H54 (cell line): ENCODE measurements at places on chromosomes 6 and 20.

GRCh38 chr6:43853066-43853650, 83.1 kb downstream of the VEGFA start:
- DNase-seq: no peak

- DNase-seq: no peak
These were observed 37.7 kb upstream of the PRSS16 start for GRCh38 chr6:27209659-27210269.

GRCh38 chr6:19562468-19562867, 274.7 kb upstream of the ID4 start:
- no peak for DNase-seq

DNA sequence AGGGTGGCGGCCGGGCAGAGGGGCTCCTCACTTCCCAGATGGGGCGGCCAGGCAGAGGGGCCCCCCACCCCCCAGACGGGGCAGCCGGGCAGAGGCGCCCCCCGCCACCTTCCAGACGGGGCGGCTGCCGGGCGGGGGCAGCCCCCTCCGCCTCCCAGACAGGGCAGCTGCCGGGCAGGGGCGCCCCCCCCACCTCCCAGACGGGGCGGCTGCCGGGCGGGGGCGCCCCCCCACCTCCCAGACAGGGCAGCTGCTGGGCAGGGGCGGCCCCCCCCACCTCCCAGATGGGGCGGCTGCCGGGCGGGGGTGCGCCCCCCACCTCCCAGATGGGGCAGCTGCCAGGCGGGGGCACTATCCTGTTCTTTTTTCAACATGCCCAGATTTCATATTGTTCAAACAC, 78.2 kb upstream of the DST start:
- DNase-seq: no peak

DNA sequence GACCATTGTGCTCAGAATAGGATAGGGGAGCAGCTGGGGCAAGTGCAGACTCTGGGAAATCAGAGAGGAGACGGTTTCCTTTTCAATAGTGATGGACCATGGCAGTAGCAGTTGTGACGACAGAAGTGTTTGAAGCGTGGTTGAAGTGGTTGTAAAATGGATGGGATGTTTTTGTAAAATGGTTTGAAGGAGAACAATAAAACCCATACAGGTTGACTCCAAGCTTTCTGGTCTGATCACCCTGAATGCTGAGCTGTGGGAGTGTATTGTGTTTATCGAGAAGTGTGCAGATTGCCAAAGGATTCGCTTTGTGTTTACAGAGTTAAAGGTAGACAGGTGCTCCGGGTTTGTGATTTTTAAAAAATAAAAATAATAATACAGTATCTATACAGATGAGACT, 255.2 kb upstream of the SULF2 start:
- no peak for DNase-seq

DNA sequence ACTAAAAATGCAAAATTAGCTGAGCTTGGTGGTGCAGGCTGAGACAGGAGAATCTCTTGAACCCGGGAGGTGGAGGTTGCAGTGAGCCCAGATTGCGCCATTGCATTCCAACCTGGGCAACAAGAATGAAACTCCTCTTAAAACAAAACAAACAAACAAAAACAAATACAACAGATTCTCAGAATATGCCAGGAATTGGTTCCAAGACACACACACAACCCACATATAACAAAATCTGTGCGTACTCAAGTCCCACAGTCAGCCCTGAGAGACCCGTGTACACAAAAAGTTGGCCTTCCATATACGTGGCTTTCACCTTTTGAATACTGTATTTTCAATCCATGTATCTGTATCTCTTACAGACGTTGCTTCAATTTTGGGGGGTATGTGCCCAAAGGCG, 98.9 kb upstream of the MARCKS start:
- no peak for DNase-seq

- no peak for DNase-seq
These were observed 159.4 kb upstream of the CITED2 start for GRCh38 chr6:139533573-139534471.

- DNase-seq: no peak
These were observed 36.6 kb downstream of the NSFL1C start for GRCh38 chr20:1430004-1430451.

DNA sequence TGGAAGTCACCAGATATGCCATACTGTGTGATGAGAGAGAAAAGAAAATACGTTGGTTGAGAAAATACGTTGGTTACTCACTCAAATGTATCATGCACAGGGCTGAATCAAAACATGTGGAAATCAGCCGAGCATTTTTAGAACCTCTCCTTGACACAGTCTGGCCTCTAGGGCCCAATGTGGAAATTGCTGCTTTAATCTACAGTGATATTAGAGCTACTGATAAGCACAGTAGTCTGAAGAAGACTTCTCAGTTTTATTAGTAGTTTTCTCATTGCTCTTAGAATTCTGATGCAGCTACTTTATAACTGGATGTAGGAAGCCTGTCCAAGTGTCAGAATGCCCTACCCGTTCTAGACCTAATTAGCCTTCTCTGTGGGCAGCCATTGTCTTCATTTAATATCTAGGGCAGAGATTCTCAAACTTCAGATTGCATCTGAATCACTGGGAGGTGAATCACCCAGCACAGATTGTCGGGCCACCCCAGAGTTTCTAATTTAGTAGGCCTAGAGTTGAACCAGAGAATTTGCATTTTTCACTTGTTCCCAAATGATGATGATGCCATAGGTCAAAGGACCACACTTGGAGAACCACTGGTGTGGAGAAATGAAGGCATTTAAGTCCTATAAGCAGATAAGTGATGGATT, 229.1 kb downstream of the PLCB1 start:
- DNase-seq: no peak

GRCh38 chr6:166450167-166450873, 67.6 kb upstream of the MPC1 start:
- no peak for DNase-seq

DNA sequence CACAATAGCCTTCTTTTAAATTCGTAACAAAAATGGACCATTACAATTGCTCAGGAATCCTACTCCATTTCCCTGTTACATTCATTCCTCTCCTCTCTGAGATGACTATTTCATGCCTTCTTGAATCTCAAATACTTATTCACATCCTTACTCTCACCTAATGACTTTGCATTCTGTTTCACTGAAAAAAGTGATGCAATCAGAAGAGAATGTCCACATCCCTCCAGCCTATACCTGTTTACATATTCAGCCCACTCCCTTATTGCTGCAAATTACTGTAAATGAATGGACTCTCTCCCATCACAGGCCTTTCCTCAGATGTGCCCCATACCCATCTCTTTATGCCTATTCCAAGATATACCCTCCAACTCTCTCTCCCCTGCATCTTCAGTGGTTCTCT, 8.6 kb downstream of the TAAR1 start:
- no peak for DNase-seq

DNA sequence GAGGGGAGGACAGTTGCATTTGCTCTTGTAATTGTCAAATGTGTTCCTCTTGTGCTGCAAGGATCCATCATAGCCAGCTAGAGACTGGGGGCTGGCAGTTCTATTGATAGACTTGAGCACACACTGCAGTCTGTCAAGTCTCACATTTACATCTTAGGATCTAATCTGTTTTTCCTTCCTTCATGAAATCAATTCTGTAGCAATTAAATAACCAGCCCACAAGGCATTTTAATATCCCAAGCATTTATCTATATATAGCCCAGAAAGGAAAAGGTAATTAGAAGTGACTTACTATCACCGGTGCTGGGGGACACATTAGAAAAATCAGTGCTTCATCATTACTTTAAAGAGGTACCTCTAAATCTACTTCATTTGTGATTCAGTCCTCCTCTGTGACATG, 143.0 kb upstream of the STXBP5 start:
- no peak for DNase-seq

DNA sequence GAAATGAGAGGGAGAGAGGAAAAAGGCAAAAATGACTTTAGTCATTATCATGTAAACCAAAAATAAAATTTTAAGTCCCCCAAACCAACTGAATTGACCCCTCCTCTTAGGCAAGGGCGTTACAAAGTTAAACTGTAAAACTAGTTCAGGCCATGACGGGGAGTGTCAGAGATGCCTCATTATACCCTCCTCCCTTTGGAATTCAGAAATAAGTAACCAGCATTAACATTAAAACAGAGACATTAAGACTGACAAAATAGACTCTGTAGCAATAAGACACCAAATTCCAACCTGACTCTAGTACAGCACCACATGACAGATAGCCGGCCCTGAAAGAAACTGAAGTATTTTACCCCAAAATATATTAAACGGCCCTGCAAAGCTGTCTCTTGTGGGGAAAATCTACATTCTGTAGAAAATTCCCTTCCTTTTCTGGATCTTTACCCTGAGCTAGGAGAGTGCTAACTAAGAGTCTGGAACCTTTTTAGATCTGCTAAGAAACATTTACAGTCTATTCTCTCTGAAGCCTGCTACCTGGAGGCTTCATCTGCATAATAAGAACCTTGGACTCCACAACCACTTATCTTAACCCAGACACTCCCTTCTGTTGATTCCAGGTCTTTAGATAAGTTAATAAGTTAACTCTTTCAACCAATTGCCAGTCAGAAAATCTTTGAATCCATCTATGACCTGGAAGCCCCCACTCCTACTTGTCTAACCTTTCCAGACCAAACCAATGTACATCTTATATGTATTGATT, 150.7 kb downstream of the PKHD1 start:
- DNase-seq: no peak

- no peak for DNase-seq
These were observed 41.8 kb upstream of the TINAG start for GRCh38 chr6:54266400-54266923.

- no peak for DNase-seq
These were observed 265.0 kb downstream of the TENT5A start for GRCh38 chr6:81487489-81487888.

DNA sequence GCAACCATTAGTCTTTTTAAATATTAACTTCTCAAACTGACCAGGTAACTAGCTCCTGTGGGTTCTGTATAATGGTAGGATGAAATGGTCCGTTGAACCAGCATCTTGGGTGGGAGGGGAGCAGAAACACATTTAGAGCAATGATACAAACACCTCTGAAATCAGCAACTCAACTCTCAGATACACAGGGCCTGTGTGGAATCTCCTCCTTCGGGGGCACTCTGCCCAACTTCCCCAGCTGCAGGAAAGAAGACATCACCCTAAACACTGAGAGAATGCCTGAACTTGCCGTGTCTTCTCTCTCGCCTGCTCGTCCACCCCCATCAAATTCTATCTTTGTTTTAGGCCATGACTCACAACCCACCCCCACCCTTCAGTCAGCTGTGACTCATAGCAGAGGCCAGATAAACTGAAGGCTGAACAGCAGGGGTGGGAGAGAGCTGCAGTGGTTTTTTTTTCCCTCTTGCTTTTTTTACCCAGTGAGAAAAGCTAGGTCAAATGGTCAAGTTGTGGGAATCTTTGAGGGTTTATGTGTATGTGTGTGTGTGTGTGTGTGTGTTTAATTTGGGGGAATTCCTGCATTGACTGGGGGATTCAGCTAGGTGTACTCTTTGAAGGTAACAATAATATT, 593.4 kb upstream of the JAG1 start:
- peak; percentile 65 for DNase-seq

DNA sequence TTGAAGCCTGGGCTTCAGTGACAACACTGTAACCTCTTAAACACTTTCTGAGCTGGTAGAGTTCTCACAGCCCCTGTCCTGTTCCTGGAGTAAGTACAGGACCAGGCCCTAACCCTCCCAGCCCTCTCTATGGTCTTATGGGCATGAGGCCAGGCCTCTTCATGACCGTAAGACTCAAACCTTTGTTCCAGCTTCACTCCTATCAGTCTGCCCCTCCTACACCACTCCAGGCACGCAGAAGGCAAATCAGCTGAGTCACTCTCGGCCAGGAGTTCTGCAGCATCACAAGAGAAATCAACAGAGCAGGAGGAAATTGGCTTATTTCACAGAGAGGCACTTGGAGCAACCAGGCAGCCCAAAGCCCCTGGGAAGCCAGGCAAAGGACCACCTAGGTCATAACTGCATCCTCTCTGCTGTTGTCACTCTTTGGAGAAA, 25.3 kb upstream of the CHD6 start:
- DNase-seq: peak; percentile 40

DNA sequence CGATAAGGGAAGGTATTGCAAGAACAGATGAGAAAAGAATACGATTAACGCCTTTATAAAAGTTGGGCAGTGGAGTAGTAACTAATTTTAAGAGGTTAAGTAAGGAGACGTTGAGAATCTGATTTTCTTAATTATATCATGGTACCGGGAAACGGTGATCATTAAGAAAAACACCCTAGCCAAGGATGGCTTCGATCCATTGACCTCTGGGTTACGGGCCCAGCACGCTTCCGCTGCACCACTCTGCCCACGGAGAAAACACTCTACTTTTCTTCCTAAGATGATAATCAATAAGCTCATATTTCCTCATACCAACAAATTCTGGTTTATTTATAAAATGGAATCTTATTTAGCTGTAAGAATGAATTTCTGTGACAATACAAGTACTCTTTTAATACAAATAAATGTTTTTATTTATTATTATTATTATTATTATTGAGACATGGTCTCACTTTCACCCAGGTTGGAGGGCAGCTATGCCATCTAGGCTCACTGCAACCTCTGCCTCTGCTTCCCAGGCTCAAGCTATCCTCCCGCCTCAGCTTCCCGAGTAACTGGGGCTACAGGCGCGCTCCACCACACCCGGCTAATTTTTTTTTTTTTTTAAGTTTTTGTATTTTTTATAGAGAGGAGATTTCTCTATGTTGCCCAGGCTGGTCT, 8.3 kb downstream of the POM121L2 start:
- no peak for DNase-seq

- DNase-seq: peak; percentile 28
These were observed 123.3 kb upstream of the COL21A1 start for GRCh38 chr6:56370561-56371211.

- no peak for DNase-seq
These were observed 54.8 kb downstream of the MEI4 start for GRCh38 chr6:77707603-77708002.

DNA sequence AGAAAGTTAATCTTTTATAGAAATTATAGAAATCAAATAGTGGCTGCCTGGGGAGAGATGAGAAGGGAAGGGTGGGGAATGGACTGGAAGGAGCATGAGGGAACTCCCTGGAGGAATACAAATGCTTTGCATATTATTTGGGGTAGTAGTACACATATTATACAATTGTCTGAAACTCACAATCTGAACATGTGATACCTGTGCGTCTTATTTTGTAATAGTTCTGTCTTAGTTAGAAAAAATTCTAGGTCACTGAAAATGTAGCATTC, 30.7 kb upstream of the SPTLC3 start:
- DNase-seq: no peak

GRCh38 chr6:144320741-144321140, 35.6 kb downstream of the UTRN start:
- no peak for DNase-seq

DNA sequence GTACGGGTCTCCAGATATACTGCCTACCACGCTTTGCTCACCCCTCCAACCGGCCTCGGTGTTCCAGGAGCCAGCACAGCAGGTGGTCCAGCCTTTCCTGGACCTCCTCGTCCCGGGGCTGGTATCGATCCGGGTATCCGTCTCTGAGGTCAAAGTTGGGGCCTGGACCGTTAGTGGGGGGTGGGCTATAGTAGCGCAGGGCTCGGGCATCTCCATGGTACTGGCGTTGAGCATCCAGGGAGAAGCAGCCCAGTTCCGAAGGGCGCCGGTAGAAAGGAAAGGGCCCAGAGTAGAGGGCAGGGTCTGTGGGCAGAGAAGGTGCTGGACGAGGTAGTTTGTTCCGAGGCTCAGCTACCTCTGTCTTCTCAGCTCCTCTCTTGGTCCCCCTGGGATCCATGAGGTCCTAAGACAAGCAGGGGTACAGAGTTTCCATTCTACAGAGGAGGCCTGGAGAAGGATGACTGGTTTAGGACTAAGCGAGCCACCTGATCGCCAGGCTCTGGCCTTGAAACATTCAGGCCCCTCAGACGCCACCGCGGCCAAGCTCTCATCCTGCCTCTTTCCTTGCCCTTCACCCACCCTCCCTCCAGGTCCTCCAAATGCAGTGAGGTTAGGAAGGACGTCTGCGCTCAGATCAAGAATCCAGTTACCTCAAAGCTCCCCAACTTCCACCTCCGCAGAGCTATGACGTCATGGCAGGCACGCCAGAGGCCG, 502 bp downstream of the DXO start:
- no peak for DNase-seq
